Motor neuron (in vitro differentiated cells): ENCODE measurements at places on chromosomes 12 and 14. TPM values are rescaled to one million over a fixed set of nuclear protein-coding genes. Genes with fewer than 3 reads are reported as not detected.
A peak's percentile ranks its signal among the peaks of the same experiment; 100 is the strongest.

- no peak for ATAC-seq
Measured at GRCh38 chr14:90742729-90743128, 73.5 kb downstream of the TTC7B start.

- peak; percentile 0 for ATAC-seq
Measured at GRCh38 chr14:21309238-21309636, 29.4 kb downstream of the RPGRIP1 start.

GRCh38 chr14:68952531-68953195, 26.4 kb downstream of the ACTN1 start:
- ATAC-seq: no peak

The GPRC5A gene
- total RNA-seq: 27.2 and 28.7 TPM in 2 replicates

The MMAB gene
- total RNA-seq: 74.6 and 76.2 TPM in 2 replicates
